ENCODE measurements at places on chromosomes 6 and 20. TPM values are rescaled to one million over a fixed set of nuclear protein-coding genes. Genes with fewer than 3 reads are reported as not detected.

LTB gene
- total RNA-seq = 0.25 TPM

LST1 gene
- 6.5 TPM for total RNA-seq

PRKN gene
- 25.5 TPM for total RNA-seq

PROKR2 gene
- total RNA-seq = not detected

HS3ST5 gene
- total RNA-seq = not detected

DOK5 gene
- total RNA-seq = 14.3 TPM

BANF2 gene
- total RNA-seq = not detected

MYCT1 gene
- 15.0 TPM for total RNA-seq

CRISP3 gene
- total RNA-seq = not detected

TRIM15 gene
- total RNA-seq = not detected

CDH22 gene
- total RNA-seq = 2.3 TPM

PHACTR3 gene
- total RNA-seq = 4.3 TPM

- no peak for DNase-seq
Measured at GRCh38 chr6:117465691-117466090, 16.8 kb upstream of the DCBLD1 start.

- no peak for DNase-seq
Measured at GRCh38 chr20:872855-873520, 39.5 kb downstream of the FAM110A start.

DNA sequence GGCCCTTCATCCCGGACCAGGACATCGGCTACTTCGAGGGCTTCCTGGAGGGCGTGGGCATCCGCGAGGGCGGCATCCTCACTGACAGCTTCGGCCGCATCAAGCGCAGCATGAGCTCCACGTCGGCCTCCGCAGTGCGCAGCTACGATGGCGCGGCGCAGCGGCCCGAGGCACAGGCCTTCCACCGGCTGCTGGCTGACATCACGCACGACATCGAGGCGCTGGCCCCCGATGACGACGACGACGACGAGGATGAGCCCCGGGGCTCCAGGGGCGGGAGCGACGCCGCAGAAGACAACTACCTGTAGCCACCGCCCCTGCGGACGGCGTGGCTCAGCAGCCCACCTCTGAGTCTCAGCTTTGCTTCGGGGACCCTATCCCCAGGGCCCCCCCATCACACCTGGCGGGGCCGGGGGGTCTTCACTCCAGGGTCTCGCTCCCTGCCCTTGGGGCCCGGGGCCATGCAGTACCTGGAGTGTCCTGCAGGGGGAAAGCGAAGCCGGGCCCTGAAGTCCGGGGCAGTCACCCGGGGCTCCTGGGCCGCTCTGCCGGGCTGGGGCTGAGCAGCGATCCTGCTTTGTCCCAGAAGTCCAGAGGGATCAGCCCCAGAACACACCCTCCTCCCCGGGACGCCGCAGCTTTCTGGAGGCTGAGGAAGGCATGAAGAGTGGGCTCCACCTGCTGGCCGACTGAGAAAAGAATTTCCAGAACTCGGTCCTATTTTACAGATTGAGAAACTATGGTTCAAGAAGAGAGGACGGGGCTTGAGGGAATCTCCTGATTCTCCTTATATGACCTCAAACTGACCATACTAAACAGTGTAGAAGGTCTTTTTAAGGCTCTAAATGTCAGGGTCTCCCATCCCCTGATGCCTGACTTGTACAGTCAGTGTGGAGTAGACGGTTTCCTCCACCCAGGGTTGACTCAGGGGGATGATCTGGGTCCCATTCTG lies 20.8 kb upstream of the HCK start:
- peak; percentile 75 for DNase-seq

DNA sequence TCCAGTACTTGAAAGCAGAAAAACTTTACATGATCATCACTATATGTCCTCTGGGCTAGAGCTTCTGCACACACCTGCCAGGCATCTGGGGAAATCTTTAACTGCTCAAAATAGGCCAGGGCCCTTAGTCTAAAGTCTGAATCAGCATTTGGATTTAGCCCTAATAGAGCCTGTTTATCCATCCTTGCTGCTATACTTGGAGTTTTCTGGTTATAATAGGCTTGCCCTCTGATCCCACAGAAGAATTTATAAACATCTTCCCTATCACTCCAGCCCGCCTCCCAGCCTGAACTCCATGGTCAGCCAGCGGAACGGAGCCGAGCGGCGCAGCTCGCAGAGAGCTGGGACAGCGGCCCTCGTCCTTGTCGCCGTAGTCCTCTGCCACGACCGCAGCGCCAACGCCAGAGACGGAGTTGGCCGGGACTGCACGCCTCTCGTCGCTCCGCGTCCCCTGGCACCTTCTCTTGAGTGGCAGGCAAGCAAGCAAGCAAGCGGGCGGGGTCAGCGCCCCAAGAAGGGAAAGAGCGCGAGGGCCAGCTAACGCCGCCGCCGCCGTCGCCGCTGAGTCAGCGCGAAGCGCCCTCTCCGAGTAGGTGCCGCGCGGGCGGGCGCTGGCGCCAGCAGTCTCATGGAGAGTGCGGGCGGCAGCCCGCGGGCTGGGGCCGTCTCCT lies 25.4 kb upstream of the ASIP start:
- DNase-seq = peak; percentile 87

GRCh38 chr6:146894624-146895023 lies 295.9 kb downstream of the ADGB start:
- no peak for DNase-seq

GRCh38 chr6:143675946-143676345 lies 1.8 kb upstream of the PHACTR2 start:
- no peak for DNase-seq

- no peak for DNase-seq
Measured at GRCh38 chr6:11232770-11233626, 530 bp upstream of the NEDD9 start.

- no peak for DNase-seq
Measured at GRCh38 chr6:2184700-2185455, 60.5 kb downstream of the GMDS start.

GRCh38 chr6:113707194-113707593 lies 150.0 kb upstream of the MARCKS start:
- DNase-seq = no peak

DNA sequence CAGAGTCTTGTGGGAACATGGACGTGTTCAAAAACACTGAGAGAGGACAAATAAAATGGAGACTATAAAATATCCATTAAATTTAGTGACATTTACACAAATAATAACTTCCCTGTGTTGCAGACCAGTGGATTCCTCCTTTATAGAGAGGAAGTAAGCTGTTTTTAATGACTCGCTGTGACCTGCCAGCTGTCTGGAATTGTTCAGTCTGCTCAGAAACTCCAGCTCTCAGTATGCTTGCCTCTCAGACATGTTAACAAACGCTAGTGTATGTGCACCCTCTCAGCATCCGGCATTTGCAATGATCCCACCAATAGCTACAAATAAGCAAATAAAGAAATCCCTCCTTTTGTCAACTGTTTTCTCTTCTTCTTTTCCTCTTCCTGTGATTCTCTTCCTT lies 158.0 kb upstream of the TCF21 start:
- no peak for DNase-seq

GRCh38 chr20:33757046-33757445 lies 25.2 kb downstream of the ZNF341 start:
- no peak for DNase-seq

DNA sequence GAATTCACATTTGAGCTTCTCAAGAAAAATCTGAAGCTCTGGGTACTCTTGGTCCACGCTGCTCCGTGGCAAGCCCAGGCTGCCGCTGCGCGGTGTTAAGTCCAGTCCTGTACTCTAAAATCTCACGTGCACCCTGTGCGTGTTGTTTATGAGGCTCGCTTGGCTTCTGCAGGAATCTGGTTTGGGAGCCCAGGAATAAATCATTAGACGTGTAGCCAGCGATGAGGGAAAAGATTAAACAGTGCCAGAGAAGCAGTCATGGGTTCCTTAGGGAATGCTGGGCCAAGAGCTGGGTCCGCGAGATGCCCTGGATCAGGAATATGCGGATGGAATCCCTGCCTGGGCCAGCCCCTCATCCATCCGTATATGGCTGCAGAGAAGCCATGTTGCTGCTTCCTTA lies 87.3 kb downstream of the KCNB1 start:
- no peak for DNase-seq

DNA sequence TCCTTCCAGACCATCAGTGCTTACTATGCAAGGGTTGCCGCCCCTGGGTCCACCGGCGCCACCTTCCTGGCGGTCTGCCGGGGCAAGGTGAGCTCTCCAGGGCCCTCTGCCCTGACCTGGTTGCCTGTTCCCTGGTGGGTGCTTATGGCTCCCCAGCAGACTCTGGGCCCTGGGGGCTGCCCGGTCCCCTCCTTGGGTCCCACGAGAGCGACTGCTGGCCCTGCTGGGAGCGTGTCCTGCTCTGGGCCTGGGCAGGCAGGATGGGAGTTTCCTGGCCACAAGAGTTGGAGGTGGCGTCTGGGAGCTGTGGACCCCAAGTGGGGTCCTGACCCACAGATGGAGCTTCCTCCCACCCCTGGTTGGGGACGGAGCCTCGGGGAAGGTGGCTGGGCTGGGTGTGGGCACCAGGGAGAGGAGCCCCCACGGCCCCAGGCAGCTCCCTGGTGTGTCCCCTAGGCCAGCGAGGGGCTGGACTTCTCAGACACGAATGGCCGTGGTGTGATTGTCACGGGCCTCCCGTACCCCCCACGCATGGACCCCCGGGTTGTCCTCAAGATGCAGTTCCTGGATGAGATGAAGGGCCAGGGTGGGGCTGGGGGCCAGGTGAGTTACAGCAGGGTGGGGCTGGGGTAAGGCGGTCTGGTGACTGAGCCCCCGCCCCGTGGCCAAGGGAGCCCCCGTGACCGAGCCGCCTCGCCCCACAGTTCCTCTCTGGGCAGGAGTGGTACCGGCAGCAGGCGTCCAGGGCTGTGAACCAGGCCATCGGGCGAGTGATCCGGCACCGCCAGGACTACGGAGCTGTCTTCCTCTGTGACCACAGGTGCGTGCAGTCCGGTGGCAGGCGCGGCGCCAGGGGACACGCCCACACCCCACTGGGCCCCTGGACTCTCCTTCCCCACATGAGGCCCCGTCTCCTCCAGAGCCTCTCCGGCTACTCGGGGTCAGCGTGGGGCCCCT lies 7.1 kb upstream of the TNFRSF6B start:
- no peak for DNase-seq

DNA sequence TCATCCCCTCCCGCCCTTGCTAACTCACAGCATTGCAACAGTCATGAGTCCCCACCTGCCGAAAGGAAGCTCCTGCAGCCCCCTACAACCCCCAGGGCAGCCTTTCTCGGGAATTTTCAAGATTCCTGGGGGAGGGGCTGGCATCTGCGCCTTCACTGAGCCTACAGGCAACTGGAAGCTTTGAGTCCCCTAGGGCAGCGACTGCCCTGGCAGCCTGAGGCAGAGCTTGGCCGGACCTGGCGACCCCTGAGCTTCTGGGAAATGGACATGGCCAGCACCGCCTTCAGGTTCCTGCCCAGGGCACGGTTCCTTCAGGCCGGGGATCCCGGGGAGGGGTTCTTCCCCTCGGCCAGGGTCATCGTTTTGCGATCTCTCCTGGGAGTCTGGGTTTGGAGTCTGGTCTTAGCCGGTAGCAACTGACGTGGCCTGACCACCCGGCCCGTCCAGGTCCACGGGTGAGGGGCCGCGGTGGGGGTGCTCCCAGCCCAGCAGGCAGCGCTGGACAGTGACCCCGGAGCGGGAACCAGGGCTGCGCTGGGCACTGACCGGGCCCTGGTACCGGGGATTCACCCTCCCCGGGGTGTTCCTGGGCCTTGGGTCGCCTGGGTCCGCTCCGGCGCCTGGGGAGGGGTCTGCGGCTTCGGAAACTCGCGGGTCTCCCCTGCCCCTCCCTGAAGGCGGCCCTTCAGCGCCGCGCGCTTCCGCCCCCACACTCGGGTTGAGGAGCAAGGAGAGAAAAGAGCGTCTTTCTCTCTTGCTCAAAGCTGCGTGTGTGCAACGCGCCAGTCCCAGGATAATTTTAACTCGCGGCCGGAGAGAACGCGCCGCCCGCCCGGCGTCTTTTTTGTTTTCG lies 593 bp upstream of the COL9A3 start:
- no peak for DNase-seq

DNA sequence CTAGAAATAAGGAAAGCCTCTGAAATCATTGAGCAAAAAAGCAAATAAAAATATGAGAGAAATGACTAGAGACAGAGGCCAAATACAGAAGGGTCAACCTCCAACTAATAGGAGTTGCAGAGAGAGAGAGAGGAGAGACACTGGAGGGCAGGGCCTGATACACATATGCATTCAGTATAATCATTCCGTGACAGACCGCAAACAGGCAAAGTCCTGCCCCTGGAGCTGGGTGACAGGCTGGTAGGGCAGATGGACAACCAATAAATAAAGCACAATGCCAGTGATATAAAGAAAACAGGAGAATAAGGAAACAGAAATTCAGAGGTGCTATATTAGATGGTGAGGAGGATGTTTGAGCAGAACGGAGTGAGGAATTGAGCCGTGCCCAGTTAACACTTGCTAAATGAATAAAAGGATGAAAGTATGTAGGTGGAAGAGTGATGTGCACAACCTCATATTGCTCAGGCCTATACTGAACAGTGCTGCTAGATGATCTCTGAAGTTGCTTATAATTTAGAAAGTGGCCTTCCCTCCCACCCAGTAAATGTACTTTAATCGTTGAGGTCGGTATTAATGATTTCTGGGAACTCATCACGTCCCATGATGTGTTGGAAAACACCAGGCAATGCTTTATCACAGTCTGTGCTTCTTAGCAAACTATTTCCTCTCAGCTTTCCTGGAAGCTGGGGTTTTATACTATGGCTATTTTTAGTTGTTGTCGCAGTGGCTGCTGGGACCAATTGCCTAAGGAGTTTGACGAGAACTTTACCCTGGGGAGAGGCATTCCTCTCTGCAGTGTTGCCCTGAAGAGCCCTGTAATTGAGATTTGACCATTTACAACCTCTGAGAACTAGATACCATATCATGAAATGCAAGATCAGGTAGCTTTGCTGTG lies 37.6 kb upstream of the CLIC5 start:
- peak; percentile 15 for DNase-seq

DNA sequence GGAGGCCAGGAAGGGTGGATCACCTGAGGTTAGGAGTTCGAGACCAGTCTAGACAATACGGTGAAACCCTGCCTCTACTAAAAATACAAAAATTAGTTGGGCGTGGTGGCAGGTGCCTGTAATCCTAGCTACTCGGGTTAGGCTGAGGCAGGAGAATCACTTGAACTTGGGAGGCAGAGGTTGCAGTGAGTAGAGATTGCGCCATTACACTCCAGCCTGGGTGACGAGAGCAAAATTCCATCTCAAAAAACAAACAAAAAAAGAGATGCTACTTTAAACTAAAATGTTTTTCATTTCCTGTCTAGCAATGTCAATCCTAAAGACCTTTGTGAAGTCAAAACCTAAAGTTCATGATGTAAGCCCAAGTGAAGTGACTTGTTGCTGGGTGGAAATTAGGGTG lies 12.9 kb downstream of the DSN1 start:
- DNase-seq = no peak

GRCh38 chr6:37867756-37868446 lies 48.4 kb downstream of the ZFAND3 start:
- no peak for DNase-seq

- DNase-seq = no peak
Measured at GRCh38 chr6:93677264-93677965, 258.1 kb upstream of the EPHA7 start.

GRCh38 chr6:87257565-87257964 lies 64.8 kb upstream of the SMIM8 start:
- no peak for DNase-seq
